Fibroblast of skin of left biceps (primary cell): ENCODE measurements at places on chromosomes 13 and 19.

- peak; percentile 48 for DNase-seq
These were observed at the start of gene TRPM4 for GRCh38 chr19:49157445-49158224. Gene TRPM4 (plus strand): TSS chr19:49157792. CDS start chr19:49157867, 75 bp downstream.

- DNase-seq = no peak
These were observed 603.0 kb downstream of the LMO7 start for GRCh38 chr13:76239031-76239680.

GRCh38 chr13:106700439-106700838 is 132.5 kb upstream of the ARGLU1 start:
- DNase-seq = peak; percentile 6

DNA sequence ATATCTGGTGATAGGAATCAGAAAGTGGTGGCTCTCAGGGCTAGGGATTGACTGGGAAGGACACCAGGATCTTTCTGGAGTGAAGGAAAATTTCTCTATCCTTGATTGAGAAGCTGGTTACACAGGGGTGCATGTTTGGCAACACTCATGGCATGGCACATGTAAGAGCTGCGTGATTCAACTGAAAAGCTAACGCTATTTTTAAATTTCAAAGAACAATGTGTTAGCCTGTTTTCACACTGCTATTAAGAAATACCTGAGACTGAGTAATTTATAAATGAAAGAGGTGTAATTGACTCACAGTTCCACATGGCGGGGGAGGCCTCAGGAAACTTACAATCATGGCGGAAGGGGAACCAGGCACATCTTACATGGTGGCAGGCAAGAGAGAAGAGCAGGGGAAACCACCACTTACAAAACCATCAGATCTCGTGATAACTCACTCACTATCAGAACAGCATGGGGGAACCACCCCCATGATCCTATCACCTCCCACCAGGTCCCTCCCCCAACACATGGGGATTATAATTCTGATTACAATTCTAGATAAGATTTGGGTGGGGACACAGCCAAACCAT is 7.4 kb downstream of the SIGLEC8 start:
- no peak for DNase-seq

GRCh38 chr19:17027535-17027975 is 945 bp upstream of the CPAMD8 start:
- DNase-seq = no peak

GRCh38 chr13:97339988-97340749 is 93.8 kb upstream of the RAP2A start:
- DNase-seq = no peak

DNA sequence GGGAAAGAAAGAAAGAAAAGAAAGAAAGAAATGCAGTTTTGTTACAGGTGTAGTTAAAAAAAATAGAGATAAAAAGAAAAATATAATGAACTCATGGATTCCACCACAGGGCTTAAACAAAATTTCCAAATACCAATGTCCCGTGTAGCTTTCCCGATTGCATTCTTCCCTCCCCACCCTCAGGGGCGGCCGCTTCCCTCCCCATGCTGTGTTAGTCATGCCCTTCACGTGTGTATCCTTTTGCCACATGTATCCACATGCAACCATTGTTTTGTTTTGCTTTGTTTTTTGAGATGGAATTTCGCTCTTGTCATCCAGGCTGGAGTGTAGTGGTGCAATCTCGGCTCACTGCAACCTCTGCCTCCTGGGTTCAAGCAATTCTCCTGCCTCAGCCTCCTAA is 3.6 kb upstream of the KMT5C start:
- DNase-seq = no peak

DNA sequence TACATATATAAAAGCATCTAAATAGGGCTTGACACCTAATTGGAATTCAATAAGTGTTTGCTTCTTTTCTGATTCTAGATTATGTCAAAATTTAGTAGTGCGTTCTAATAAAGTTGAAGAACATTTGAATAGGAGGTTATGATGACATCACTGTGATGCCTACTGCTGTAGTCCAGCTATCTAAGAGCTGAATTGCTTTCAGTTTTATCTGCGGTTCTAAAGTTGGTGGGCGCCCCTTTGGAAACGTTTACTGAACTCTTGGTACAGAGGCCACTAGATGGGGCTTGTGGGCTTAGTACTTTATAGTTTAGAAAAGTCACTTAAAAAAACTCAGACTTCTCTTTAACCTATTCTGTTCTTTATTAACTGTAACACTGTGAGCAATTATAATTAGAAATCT is 776.9 kb downstream of the GPC5 start:
- peak; percentile 27 for DNase-seq

GRCh38 chr13:39676315-39676876 is 20.9 kb downstream of the COG6 start:
- DNase-seq = no peak

DNA sequence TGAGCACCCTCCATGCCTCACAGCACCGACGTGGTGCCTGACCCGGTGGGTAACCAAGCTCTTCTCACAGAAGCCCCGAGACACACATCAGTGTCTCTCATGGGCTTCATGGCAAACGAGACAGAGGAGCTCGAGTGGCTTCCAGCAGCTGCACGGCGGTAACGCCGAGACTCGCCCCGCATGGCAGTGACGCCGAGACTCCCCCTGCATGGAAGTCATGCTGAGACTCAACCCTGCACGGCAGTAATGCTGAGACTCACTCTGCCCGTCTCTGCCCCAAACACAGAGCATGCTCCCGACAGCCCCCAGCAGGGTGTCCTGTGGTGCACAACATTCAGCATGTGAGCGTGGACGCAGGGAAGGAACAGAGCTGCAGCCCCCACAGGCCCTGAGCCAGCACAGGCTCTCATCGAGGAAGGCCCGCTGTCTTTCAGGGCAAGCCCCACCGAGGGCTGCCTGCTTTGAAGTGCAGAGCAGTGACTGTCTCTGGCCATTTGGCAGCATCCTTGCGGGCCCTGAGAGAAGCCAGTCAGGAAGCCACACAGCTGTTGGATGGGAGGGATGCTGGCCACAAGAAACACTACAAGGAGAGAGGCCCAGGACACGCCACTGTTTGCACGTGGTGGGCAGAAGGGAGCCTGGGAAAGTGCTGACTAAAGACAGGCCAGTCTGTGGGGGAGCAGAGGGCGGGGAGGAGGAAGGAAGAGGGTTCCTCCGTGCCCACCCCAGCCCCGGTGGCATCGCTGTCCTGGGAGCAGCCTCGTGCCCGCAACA is 9.5 kb downstream of the GAS6 start:
- no peak for DNase-seq

DNA sequence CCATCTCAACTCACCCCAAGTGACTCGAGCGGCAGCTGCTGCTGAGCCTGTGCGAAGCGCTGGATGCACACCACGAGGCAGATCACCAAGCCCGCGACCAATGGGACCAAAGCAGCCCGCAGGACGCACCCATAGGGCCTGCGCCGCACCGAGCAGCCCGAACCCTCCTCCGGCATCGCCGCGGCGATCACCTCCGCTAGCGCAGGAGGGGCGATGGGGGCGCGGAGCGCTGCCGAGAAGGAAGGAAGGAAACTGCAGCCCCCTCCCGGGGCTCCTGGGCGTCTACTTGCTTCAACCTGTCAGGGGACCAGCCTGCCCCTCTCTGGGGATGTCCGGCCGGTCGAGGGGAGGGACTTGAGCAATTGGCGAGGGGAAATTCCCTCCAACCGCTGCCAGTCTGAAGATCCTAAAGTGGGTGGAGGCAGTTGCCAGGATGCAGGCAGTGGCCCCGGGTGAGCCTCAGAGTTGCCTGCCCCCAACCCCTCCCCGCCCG is at the start of gene CD70:
TSS of gene CD70 (minus strand) at position 324 of the 493 bp plus-strand sequence. CDS start at position 176, 148 bp downstream.
- DNase-seq = no peak

- no peak for DNase-seq
These were observed 5.1 kb downstream of the ZNF599 start for GRCh38 chr19:34767951-34768350.

GRCh38 chr19:46487802-46488445 is 7.7 kb downstream of the PNMA8B start:
- DNase-seq = peak; percentile 28

- no peak for DNase-seq
These were observed 411.7 kb downstream of the FGF9 start for GRCh38 chr13:22082437-22083100.

DNA sequence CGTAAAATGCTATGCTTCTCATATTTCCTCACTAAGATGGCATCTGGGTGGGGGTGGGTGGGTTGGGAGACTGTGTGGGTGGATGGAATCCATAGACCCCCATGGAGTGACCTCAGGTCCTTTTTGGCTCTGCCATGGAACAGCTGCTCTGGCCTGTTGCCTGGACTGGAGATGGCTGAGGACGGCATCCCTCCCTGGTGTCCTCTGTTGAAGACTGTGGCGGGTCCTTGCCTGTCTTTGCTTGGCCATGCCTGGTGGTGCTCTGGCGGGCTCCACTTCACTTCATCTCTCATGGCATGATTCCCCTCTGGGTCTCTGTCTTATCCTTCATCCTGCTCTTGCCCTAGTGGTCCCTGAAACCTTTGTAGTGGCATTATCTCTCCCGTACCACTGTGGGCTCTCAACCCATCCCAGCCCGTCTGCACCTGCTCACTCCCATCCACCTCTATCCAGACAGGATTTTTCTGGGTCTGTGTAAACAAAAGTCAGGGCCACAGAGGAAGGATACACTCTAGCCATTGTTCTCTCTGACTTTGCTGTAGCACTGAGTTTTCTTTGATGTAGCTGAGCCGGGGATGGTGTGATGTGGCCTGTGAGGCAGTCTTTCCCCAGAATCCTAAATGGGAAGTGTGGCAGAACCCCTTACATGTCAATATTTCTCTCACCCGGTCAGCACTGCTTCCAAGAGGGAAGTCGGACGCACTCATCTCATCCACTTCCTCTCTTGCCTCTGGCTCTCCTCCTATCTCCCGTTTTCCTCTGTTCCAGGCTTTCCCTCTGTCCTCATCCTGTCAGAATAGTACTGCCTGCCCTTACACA is 36.1 kb downstream of the WDFY2 start:
- no peak for DNase-seq

- DNase-seq = no peak
These were observed 2.8 kb downstream of the ZIC5 start for GRCh38 chr13:99968521-99969452.

DNA sequence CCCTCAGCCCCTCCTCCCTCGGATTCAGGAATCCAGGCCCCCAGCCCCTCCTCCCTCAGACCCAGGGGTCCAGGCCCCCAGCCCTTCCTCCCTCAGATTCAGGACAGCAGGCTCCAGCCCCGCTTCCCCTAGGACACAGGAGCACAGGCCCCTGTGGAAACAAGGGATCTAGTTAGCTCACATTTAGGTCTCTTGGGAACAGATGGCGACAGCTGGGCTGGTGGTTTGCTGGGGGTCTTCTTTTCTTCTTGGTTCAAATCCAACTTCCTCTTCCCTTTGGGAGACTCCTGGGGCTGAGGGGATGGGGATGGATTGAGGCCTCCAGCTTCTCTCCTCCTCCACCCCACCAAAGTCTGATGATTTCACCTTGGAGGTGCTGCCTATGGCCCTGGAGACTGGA is 19.6 kb downstream of the ZNF575 start:
- no peak for DNase-seq

- no peak for DNase-seq
These were observed 1.2 kb downstream of the SELENOW start for GRCh38 chr19:47779524-47780214.

DNA sequence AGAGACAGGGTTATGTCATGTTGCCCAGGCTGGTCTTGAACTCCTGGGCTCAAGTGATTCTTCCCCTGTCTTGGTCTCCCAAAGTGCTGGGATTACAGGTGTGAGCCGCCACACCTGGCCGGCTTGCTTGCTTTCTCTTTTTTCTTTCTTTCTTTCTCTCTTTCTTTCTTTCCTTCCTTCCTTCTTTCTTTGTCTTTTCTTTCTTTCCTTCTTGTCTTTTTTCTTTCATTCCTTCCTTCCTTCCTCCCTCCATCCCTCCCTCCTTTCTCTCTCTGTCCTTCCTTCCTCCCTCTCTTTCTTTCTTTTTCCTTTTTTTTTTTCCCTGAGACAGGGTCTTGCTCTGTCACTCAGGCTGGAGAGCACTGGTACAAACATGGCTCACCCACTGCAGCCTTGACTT is 6.8 kb upstream of the BTBD2 start:
- DNase-seq = no peak

- no peak for DNase-seq
These were observed 43.0 kb upstream of the C13orf42 start for GRCh38 chr13:51154029-51154555.

DNA sequence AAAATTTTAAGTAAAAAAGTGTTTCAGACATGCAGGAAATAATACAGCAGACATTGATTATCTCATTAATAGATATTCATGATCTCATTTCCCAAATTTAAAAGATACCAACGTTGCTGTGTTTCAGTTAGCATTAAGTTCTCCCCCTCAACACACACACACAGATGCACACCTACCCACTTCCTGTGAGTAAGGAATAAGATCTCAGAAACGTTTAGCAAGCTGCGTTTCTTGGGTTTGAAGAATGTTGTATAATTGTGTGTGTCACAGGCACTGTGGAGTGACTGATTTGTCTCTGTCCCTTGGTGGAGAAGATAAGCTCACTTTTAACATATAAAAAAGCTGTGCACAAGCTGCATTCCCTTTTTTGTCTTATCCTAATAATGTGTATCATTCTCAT is 196.8 kb downstream of the PDS5B start:
- DNase-seq = no peak

- no peak for DNase-seq
These were observed 24.6 kb downstream of the ZNF160 start for GRCh38 chr19:53078668-53079067.

DNA sequence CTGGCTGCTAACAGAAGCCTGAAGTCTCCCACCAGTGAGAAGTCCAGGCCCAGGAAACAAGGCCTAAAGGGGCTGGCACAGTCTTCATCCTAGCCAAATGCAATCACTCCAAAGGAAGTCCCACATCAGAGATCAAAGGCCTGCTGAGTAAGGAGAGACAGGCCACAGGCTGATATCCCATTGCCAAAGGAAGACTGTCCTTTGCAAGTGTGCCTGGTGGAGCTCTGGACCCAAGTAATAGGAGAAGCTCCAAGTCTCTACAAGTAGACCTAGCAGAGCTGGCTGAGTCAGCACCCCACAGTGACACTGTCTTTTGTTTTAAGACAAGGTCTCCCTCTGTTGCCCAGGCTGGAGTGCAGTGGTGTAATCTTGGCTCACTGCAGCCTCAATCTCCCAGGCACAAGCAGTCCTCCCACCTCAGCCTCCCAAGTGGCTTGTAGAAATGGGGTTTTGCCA is 4.5 kb downstream of the DBP start:
- no peak for DNase-seq

- no peak for DNase-seq
These were observed 3.8 kb upstream of the KMT2B start for GRCh38 chr19:35713904-35714495.

GRCh38 chr19:18942692-18943091 is 1.7 kb upstream of the HOMER3 start:
- no peak for DNase-seq

DNA sequence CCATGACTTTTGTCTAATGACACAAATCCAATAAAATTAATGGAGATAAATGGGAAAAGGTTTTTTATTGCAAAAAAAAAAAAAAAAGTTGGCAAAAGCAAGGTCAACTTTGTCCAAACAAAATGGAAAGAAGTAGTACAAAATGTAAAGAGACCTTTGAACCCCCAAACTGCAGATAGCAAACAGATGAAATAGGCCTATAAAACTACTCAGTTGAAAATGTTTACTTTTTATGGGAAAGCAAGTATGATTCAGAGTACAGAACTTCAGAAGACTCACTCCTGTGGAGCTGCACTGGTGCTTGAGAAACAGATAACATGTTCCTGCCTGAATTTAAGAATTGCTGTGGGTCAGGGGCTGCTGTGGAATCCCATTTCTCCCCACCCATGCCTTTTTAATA is 9.8 kb upstream of the ZNF177 start:
- no peak for DNase-seq
